Activated T-helper 1 cell treated with anti-CD3 and anti-CD28 coated beads, Interleukin-12 subunit alpha, Interleukin-12 subunit beta, Interleukin-2, Interleukin-4 antibody, amounts not matched to agents 30 ng/mL and 10 ng/mL and 1 ng/mL, durations not matched to agents 14 hours and 24 hours and 36 hours (primary cell): ENCODE measurements at places on chromosomes 6 and 20. TPM values are rescaled to one million over a fixed set of nuclear protein-coding genes. Genes with fewer than 3 reads are reported as not detected.

GRCh38 chr20:50146732-50147662, 6.5 kb downstream of the PEDS1 start:
- H3K4me1 ChIP-seq = peaks cover 74% of the 10 kb centered on the region
- H3K4me3 ChIP-seq = peak overlapping the region; percentile 75
- DNase-seq = peak; percentile 79
- H3K36me3 ChIP-seq = peaks cover 25% of the 10 kb centered on the region

DNA sequence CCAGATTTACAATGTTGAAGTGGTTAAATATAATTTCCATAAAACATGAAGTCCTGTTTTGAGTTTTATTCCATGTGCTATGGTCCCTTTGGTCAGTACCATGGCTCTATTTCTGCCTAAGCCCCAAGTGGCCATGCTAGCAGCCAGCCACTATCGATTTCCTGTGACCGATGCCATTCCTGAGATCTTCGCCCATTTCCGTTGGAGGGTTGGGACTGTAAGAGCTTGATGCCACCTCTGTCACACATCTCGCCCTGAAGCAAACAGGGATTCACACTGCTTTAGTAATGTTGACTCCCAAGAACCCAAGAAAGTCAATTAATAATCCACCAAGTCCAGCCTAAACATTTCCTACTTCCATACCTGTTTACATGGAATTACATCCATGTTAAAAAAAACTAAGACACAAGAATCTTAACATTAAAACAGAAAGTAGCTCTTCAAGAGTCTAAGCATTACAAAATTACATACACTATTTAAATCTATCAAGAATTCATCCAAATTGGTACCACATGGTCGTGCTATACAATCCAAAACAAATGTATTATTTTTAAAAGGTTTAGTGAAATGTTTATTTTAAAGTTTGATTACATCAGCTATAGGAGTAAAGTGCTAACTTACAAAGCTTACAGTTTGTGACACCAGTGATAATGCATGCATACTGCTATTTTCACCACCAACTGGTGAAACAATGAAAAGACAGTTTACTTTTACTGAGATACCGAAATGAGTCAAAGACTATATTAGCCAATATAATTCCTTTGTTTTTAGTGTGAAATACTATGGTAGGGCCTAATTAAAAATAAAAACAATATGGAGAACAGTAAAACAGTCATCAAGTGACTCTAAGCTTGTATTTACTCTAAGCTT, 2.5 kb downstream of the RBM39 start:
- no peak for DNase-seq
- no peaks in the 10 kb centered on the region for H3K27me3 ChIP-seq
- peaks cover 41% of the 10 kb centered on the region for H3K36me3 ChIP-seq
- peak overlapping the region; percentile 98 for H3K4me3 ChIP-seq
- H3K4me1 ChIP-seq = peaks cover 53% of the 10 kb centered on the region
- peak overlapping the region; percentile 84 for H3K27ac ChIP-seq

Gene HLA-DRB5
- total RNA-seq = 15.8 and 20.3 TPM in 2 replicates

Gene WFDC10B
- not detected in 2 replicates for total RNA-seq

GRCh38 chr20:46375771-46376170, 30.6 kb downstream of the ELMO2 start:
- peaks cover 47% of the 10 kb centered on the region for H3K36me3 ChIP-seq
- H3K4me1 ChIP-seq = peaks cover 6% of the 10 kb centered on the region
- DNase-seq = no peak
- no peak overlapping the region for H3K27ac ChIP-seq
- no peak overlapping the region for H3K4me3 ChIP-seq

Gene MLN
- total RNA-seq = not detected in 2 replicates

- no peaks in the 10 kb centered on the region for H3K27me3 ChIP-seq
- H3K36me3 ChIP-seq = no peaks in the 10 kb centered on the region
- DNase-seq = no peak
- no peak overlapping the region for H3K4me3 ChIP-seq
- no peak overlapping the region for H3K27ac ChIP-seq
These were observed 2.4 kb downstream of the FLRT3 start for GRCh38 chr20:14335052-14335451.

Gene NNAT
- 0.29 TPM in 1 of 2 replicates, not detected in the other for total RNA-seq

Gene IL20RA
- not detected in 2 replicates for total RNA-seq

DNA sequence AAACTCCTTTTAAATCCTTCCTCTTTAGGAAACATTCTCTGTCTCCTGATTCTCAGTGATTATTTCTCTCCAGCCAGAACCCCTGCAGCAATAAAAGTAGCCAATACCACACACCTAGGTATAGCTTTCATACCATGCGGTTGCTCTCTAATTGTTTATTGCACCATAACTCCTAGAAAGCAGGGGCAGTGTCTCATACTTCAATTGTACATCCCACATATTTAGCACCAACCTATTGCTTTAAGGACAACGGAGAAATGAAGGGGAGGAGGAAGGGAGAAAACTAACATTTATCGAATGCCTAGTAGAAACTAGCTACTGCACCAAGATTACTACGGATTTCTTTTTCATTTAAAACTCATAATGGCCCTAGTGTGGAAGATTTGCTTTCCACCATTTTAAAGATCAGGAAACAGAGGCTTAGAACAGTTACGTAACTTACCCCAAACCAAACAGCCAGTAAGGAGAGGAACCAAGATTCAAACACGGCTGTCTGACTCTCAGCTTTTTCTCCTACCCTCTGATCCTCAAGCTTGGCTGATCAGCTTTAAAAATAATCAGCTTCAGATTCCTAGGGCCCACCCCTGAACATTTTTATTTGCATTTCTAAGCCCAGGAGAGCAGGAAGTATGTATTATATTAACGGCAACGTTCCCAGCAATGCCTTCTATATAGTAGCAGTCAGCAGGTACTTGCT, 43.4 kb upstream of the ATXN1 start:
- H3K36me3 ChIP-seq = no peaks in the 10 kb centered on the region
- DNase-seq = no peak
- no peak overlapping the region for H3K4me3 ChIP-seq

Gene BMP5
- total RNA-seq = not detected in 2 replicates

DNA sequence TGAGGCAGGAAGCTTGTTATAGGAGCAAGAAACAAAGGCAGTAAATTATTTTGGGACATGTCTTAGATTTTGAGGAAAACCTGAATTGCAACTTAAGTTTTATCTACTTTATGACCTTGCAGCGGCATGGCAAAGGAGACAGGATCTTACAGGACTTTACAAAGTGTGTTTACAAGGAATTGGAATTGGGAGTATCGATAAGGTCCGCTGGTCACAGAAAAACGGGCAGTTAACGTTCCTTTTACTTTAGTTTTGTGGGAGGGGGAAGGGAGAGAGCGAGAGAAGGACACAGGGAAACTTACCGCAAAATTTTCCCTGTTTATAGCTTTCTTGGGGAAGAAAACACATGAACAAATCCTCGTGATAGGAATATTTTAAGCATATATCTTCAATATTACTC, 1607.2 kb downstream of the GRIK2 start:
- DNase-seq = no peak
- no peaks in the 10 kb centered on the region for H3K4me1 ChIP-seq
- H3K4me3 ChIP-seq = no peak overlapping the region

GRCh38 chr20:32570401-32571190, 14.5 kb downstream of the NOL4L start:
- no peak overlapping the region for H3K4me3 ChIP-seq
- H3K36me3 ChIP-seq = no peaks in the 10 kb centered on the region
- no peak overlapping the region for H3K27ac ChIP-seq
- no peaks in the 10 kb centered on the region for H3K27me3 ChIP-seq

Gene MEI4
- not detected in 2 replicates for total RNA-seq

- DNase-seq = no peak
- peaks cover 6% of the 10 kb centered on the region for H3K4me1 ChIP-seq
- H3K4me3 ChIP-seq = no peak overlapping the region
- H3K36me3 ChIP-seq = no peaks in the 10 kb centered on the region
These were observed 14.8 kb downstream of the MARCKS start for GRCh38 chr6:113871975-113872374.

GRCh38 chr6:64664480-64664879, 1028.9 kb downstream of the PHF3 start:
- H3K4me1 ChIP-seq = no peaks in the 10 kb centered on the region
- no peak overlapping the region for H3K27ac ChIP-seq
- H3K36me3 ChIP-seq = no peaks in the 10 kb centered on the region
- no peak overlapping the region for H3K4me3 ChIP-seq
- no peak for DNase-seq

Gene BPI
- total RNA-seq = not detected in 2 replicates

Gene NRSN1
- total RNA-seq = not detected in 2 replicates

- peak; percentile 41 for DNase-seq
- no peaks in the 10 kb centered on the region for H3K36me3 ChIP-seq
- H3K27ac ChIP-seq = no peak overlapping the region
These were observed 5.2 kb downstream of the FNDC1 start for GRCh38 chr6:159174263-159174969.

DNA sequence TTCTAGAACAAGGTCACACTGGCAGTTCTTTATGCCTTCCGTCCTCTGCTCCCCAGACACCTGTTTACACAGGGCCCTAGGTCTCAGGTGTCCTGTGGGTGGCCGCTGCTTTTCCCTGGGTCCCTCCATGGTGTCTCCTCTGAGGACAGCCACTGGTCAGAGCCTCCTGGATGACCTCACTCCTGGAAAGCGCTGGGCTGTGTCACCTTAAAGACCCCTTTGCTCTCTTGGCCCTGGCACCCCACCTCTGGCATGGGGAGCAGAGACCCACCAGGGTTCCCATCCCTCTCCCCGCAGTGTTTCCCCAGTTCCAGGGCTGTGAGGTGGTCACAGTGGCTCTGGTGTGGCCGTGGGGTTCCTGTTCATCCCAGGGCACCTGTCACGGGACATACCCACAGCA, 33.9 kb downstream of the NTSR1 start:
- H3K36me3 ChIP-seq = no peaks in the 10 kb centered on the region
- peaks cover 20% of the 10 kb centered on the region for H3K27me3 ChIP-seq
- H3K4me1 ChIP-seq = peaks cover 32% of the 10 kb centered on the region
- no peak for DNase-seq

Gene SMPDL3A
- total RNA-seq = 0.47 and 0.64 TPM in 2 replicates

Gene PTK7
- total RNA-seq = 3.3 and 3.7 TPM in 2 replicates

GRCh38 chr6:167279766-167280446, 11.2 kb upstream of the UNC93A start:
- no peak overlapping the region for H3K4me3 ChIP-seq
- H3K4me1 ChIP-seq = no peaks in the 10 kb centered on the region
- H3K27me3 ChIP-seq = peaks cover 5% of the 10 kb centered on the region
- H3K27ac ChIP-seq = no peak overlapping the region
- no peak for DNase-seq

DNA sequence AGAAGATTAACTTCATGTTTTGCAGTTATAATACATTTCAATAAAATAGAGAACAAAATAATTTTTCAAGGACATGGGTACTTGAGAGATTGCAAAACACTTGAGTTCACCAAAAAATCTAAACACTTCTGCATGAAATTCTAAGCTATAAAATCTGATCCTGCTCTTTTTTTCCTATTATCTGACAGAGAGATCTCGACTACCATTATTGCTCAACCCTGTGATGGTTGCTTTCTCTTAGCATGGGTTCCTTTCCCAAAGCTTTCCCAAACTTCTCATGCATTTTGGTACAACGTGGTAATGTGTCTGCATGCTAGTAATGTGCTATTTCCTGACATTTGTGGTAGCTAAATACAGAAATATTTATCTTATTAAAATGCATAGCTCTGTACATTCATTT, 1243.1 kb upstream of the ADGRB3 start:
- no peaks in the 10 kb centered on the region for H3K4me1 ChIP-seq
- H3K27me3 ChIP-seq = no peaks in the 10 kb centered on the region
- H3K4me3 ChIP-seq = no peak overlapping the region
- DNase-seq = no peak
- no peak overlapping the region for H3K27ac ChIP-seq
- no peaks in the 10 kb centered on the region for H3K36me3 ChIP-seq

GRCh38 chr20:35273449-35274171, 4.3 kb downstream of the MMP24OS start:
- peaks cover 11% of the 10 kb centered on the region for H3K4me1 ChIP-seq
- H3K27me3 ChIP-seq = no peaks in the 10 kb centered on the region
- H3K4me3 ChIP-seq = no peak overlapping the region
- DNase-seq = no peak

- no peak for DNase-seq
- peaks cover 3% of the 10 kb centered on the region for H3K27me3 ChIP-seq
- H3K27ac ChIP-seq = no peak overlapping the region
- no peak overlapping the region for H3K4me3 ChIP-seq
These were observed 3.4 kb upstream of the JARID2 start for GRCh38 chr6:15242503-15242902.

Gene LRFN2
- 0.29 TPM in 2 replicates for total RNA-seq

Gene OOEP
- 1.2 TPM in 1 of 2 replicates, not detected in the other for total RNA-seq

Gene SNAP25
- 3.7 and 3.9 TPM in 2 replicates for total RNA-seq

GRCh38 chr6:106495014-106495413, 134.3 kb downstream of the RTN4IP1 start:
- no peaks in the 10 kb centered on the region for H3K4me1 ChIP-seq
- DNase-seq = no peak
- H3K36me3 ChIP-seq = no peaks in the 10 kb centered on the region
- H3K27ac ChIP-seq = no peak overlapping the region
- H3K4me3 ChIP-seq = no peak overlapping the region
- peaks cover 11% of the 10 kb centered on the region for H3K27me3 ChIP-seq

- peaks cover 20% of the 10 kb centered on the region for H3K27me3 ChIP-seq
- H3K36me3 ChIP-seq = no peaks in the 10 kb centered on the region
- H3K4me1 ChIP-seq = no peaks in the 10 kb centered on the region
- H3K27ac ChIP-seq = no peak overlapping the region
These were observed 61.6 kb downstream of the KCNB1 start for GRCh38 chr20:49420811-49421295.

- peak overlapping the region; percentile 92 for H3K27ac ChIP-seq
- H3K36me3 ChIP-seq = peaks cover 38% of the 10 kb centered on the region
- H3K4me1 ChIP-seq = peaks cover 65% of the 10 kb centered on the region
- no peaks in the 10 kb centered on the region for H3K27me3 ChIP-seq
These were observed 14.7 kb downstream of the UQCC2 start for GRCh38 chr6:33696548-33697518.

Gene DNAH8
- 0.03 and 0.05 TPM in 2 replicates for total RNA-seq

DNA sequence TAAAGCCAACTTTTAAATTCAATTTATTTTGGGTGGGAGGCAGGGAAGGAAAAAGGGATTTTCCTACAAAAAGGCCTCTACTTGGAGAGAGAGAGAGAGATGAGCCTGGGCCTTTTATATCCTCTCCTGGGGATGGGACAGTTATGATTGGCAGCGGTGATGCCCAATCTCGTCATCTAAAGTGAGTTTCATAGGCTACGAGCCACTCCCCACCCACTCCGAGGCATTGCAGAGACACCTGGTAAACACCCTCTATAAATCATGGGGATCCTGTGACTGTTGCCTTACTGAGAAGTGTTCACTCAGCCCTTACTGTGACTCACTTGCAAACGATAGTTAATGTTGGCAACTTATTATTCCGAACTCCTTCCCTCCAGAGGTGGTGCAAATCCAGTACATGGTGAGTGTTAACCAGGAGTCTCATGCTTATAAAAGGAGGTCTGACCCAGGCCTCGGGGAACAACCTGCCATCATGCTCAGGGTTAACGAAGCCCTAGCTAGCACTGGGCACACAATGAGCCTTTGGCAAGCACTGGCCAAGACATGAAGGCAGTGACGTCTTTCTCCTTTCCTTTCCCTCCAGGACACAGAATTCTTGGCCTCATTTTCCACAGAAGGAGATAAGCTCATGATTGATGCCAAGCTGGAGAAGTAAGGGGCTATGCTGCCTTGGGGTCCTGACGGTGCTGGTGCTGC, 20.5 kb downstream of the BPIFB4 start:
- H3K27me3 ChIP-seq = no peaks in the 10 kb centered on the region
- no peak overlapping the region for H3K27ac ChIP-seq
- H3K4me1 ChIP-seq = no peaks in the 10 kb centered on the region
- no peaks in the 10 kb centered on the region for H3K36me3 ChIP-seq
